ENCODE measurements at places on chromosomes 5 and 9.

DNA sequence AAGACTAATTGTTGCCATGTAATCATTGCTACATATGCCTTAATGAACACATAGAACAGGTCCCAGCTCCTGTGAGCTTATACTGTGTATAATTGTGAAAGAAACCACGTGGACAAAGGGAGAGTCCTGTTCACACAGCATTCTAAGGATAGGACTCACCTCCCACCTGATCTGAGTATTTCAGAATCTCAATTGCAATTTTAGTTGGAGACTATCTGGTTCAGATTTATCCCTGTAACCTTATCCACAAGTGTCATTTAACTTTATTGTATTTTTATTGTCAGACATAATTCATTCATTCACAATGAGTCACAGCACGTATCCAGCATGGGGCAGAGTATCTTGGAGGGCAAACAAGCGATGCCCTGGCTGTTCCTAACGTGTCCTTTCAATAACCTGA, 448.3 kb downstream of the NTRK2 start:
- no peak for DNase-seq

DNA sequence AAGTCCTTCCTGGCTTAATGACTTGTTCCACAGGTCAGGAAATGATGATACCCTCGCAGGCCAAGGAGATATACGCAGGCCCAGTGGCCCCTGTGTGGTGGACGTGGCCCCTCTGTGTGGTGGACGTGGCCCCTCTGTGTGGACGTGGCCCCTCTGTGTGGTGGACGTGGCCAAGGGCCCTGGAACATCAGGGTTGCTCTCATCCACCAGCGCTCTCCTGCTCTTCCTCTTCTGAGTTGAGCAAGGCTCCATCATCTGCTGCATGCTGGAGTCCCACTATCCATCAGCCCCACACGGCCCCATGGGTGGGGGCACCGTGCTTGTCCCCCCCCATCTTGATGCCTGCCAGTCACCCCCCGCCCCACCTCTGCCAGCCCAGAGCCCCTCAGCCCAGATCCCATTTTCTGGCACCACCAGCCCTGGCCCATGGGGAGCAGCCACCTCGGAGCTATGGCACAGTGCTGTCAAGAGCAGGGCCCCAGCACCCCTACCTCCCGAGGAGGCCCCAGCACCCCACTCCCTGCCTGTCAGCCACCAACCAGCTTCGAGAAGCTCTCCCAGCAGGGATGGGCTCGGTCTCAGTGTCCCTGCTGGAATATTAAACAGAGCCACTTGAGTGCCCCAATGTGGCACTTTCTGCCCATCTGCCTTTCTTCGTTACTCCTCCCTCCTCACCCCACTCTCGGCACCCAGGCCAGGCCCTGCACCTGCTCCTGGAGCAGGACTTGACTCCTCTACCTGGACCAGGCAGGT, 8.1 kb downstream of the LRRC14B start:
- no peak for DNase-seq

GRCh38 chr5:39657943-39658342, 233.2 kb upstream of the DAB2 start:
- no peak for DNase-seq

GRCh38 chr9:75992482-75993206, 102.2 kb downstream of the PCSK5 start:
- DNase-seq, result no peak

DNA sequence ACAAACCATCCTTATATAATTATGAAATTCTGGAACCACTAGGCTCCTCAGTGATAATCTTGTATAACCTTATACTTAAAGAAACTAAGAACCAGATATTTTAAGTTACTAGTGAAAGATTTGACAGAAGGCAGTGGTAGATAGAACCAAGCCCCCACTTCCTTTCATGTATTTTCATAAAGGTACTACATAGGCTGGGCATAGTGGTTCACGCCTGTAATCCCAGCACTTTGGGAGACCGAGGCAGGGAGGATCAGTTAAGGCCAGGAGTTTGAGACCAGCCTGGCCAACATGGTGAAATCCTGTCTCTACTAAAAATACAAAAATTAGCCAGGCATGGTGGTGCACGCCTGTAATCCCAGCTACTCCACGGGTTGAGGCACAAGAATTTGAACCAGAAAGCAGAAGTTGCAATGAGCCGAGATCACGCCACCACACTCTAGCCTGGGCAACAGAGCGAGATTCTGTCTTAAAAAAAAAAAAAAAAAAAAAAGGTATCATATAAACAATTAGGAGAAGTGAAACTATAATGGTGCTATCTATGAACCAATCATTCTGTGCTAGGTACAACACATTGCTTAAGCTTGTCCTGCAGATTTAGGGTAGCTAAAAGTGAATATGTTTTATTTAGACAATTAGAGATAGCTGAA, 27.9 kb upstream of the DTWD2 start:
- DNase-seq, result no peak

- DNase-seq, result peak; percentile 96
Measured at GRCh38 chr5:56123531-56124243, 109.4 kb downstream of the ANKRD55 start.

DNA sequence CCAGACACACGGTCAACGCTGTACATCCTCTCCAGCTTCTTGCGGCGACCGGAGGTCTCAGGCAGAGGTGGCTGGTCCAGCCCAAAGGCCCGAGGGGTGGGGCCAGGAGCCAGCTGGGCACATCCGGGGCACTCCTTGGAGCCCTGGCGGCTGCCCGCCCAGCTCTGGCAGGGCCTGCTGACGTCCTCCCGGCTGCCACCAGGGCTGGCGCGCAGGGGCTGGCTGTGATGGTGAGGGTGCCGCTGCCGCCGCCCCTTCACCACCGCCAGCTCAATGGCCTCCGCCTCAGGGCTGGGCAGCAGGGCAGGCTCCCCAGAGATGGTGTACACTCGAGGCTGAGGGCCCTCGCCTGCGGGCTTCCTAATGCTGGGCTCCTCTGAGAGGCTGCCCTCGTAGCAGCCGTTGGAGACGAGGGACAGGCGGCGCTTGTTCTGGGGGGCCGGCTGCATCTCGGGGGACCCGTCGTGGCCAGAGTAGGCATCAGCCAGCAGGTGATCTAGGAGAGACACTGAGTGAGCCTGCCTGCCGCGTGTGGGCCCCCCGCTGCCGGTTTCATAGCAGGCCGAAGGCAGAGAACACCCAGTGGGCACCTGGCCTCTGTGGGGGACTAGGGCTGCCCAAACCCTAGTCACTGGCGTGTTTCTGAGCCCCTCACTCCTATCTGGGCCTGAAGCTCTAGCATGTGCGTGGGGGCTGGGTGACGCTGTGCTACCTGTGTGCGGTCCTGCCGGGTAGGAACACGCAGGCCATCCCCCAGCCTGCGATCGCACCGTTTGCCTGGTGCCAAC, 1.5 kb downstream of the NSMF start:
- no peak for DNase-seq

- DNase-seq, result no peak
Measured at GRCh38 chr9:32596096-32596865, 23.3 kb upstream of the NDUFB6 start.

DNA sequence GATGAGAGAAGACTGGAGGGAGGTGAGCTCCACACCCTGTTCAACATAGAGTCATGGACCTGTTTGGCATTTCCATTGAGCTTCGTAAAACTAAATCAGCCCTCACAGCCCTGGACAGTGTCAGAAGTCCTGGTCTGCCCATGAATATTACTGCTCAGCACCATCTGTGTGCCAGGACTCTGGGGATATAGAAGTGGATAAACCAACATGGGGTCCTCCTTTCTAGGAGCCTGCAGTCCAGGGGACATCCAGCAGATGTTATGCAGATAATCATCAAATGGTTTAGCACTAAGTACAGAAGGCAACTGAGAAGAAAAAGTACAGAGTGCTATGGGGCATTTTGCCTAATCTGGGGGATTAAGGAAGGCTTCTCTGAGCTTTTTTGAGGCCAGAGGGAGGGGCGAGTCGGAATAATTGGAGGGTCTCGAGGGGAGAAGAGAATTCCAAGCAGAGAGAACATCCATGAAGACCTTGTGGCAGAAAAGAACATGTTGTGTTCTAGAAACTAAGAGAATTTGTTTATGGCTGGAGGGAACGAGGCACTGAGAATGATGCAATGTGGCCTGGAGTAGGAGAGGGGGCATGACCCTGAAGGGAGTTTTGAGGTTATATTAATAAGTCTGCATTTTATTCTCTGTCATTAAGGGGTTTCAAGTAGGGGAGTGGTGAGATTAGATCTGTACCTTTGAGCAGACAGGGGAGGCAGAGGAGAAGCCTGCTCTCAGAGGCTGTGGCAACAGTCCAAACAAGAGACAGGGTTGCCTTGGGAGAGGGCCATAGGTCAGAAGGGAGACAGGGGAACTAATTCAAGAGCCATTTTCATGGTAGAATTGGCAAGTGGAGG, 63.5 kb upstream of the SLC2A8 start:
- no peak for DNase-seq

GRCh38 chr5:76475385-76475784, 72.3 kb downstream of the IQGAP2 start:
- no peak for DNase-seq

- no peak for DNase-seq
Measured at GRCh38 chr5:171957591-171958251, 48.7 kb downstream of the FBXW11 start.

GRCh38 chr9:14084867-14085266, 229.1 kb downstream of the NFIB start:
- no peak for DNase-seq

DNA sequence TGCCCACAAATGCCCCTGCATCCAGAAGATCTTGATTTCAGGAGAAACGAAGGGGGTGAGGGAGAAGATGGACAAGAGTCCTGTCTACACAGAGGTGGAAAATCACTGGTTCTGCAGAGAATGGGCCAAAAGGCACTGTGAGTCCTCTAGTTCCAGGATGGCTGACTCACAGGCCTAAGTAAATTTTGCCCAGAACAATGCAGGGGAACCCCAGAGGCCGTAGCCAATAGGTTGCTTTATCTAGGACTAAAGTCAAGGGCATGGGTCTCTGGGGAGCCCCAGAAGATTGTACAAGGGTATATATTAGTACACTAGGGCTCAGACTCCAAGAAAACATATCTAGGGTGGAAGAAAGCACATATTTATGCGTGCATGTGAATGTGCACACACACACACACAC, 98.0 kb downstream of the SLIT3 start:
- DNase-seq, result no peak

GRCh38 chr5:89289604-89290003, 406.6 kb upstream of the MEF2C start:
- DNase-seq, result no peak

DNA sequence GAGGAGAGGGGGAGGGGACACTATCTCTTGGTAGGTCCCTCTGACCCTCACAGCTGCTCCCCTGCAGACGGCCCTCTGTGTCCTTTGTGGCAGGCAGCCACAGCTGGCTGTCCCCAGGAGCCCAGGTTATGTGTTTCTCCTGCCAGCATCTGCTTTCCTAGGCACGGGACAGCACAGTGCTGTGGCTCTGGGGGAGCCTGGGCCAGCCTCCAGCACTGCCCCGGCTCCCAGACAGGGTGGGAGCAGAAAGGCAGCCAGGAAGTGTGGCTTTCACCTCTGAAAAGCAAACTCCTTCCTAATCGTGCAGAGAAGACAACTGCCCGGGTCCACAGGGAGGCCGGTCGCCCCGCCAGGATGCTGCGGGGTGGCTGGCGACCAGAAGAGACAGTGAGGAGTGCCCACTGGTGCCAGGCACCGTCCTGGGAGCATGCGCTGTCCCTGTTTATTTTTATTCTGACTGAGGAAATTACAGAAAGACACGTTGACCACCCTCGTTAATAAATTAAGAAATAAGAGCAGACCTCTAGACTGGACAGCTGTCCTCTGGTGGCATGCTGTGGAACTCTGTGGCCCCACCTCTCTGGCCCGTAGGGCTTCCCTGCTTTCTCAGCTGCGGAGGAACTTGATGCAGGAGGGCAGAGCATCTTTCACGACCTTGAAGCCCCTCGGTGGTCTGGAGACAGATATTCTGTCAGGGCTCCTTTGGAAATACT, 240.3 kb downstream of the FANCC start:
- no peak for DNase-seq

DNA sequence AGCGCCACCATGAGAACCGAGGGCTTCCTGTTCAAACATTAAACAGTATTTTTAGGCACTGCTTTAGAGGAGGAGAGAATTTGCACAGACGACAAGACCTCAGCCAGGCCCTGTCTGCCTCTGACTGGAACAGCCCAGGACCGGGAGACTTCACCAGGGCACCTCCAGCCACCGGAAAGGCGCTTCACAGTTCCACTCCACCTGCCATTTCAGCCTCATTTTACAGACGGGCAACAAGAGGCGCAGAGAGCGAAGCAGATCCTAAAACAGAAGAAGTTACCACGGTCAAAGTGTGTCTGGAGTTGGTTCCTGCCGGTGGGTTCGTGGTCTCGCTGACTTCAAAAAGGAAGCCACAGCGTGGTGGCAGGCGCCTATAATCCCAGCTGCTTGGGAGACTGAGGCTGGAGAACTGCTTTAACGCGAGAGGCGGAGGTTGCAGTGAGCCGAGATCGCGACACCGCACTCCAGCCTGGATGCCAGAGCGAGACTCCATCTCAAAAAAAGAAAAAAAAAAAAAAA, 28.4 kb downstream of the COL23A1 start:
- DNase-seq, result no peak

DNA sequence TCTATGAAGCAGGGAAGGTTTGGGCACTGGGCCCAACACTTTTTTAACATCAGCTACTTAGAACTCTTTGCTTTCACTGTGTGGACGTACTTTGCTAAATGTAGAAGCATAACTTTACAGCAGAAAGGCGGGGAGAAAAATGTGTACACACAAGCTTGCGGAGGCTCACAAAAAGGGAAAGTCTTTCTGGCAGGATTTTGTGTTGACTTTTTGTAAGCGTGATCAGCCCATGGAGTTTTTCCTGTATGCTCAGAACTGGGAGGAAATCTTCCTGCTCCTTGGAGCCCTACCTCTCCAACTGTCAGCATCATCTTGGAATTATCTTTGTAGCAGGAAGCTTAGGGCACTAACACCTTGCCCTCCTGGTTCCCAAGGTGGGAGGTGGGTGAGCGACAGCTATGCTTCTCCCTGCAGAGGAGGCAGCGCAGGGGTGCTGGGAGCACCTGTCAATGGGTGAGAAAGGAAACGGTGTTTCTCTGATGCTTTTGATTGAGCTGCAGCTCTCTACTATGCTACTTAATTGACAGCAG, 321.9 kb downstream of the GADD45G start:
- no peak for DNase-seq

- no peak for DNase-seq
Measured at GRCh38 chr5:51657340-51658240, 274.3 kb downstream of the ISL1 start.

GRCh38 chr9:113461943-113462342, 1.6 kb upstream of the RGS3 start:
- no peak for DNase-seq

GRCh38 chr5:120016717-120017382, 387.5 kb downstream of the FAM170A start:
- no peak for DNase-seq

GRCh38 chr5:38666668-38667498, 110.4 kb upstream of the LIFR start:
- DNase-seq, result peak; percentile 3
